ENCODE measurements at places on chromosomes 1 and 21.

DNA sequence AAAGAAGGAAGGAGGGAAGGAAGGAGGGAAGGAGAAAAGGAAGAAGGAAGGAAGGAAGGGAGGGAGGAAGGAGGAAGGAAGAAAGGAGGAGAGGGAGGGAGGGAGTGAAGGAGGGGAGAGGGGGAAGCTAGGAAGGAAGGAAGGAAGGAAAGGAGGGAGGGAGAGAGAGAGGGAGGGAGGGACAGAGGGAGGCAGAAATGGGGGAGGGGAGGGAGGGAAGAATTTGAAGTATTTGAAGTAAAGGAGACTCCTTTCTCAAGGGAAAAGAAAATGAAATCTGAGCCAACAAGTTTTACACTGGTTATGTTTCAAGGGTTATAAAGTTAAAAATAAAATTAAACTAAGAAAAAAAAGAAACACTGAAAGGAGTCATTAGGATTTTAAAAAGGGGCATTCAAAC, 431.4 kb downstream of the BRINP3 start:
- no peaks in the 10 kb centered on the region for H3K4me1 ChIP-seq
- H3K27me3 ChIP-seq: no peaks in the 10 kb centered on the region
- no peak for DNase-seq
- H3K27ac ChIP-seq: no peak overlapping the region

- no peak for DNase-seq
- no peaks in the 10 kb centered on the region for H3K27me3 ChIP-seq
- no peaks in the 10 kb centered on the region for H3K36me3 ChIP-seq
- no peak overlapping the region for H3K4me3 ChIP-seq
These were observed 145.8 kb upstream of the ZNF648 start for GRCh38 chr1:182207300-182207699.

GRCh38 chr1:156475568-156476500, 24.7 kb downstream of the MEF2D start:
- no peaks in the 10 kb centered on the region for H3K27me3 ChIP-seq
- peak; percentile 87 for DNase-seq

- DNase-seq: no peak
- no peaks in the 10 kb centered on the region for H3K4me1 ChIP-seq
- no peak overlapping the region for H3K4me3 ChIP-seq
- H3K27me3 ChIP-seq: no peaks in the 10 kb centered on the region
These were observed 342.2 kb downstream of the CAMTA1 start for GRCh38 chr1:7127322-7128075.

DNA sequence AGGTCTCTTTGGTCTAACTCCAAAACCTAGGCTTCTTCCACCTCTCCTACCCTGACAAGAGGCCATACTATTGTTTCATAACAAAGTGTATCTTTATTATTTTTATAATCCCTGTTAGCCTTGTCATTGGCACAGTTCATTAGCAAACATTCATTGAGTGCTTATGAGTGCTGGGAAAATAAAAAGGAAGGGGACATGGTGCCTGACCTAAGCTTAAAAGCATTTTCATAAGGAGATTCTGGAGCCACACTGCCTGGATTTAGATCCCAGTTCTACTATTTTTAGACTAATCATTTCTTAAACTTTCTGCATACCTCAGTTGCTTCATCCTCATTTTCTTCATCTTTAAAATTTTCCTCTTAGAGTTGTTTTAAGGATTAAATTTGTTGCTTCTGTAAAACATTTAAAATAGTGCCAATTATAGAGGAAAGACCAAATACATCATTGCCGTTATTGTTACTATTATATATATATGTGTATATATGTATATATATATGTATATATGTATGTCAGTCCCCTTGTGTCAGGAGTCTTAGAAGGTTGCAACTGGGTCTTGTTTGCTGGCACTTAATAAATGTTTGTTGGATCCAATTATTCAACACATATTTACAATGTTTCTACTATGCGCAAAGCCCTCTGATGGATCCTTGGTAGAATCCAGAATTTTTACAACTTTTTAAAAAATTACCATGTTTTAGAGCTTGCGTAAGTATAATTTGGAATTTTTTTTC, 250.9 kb upstream of the SGIP1 start:
- no peak overlapping the region for H3K27ac ChIP-seq
- H3K36me3 ChIP-seq: no peaks in the 10 kb centered on the region
- no peaks in the 10 kb centered on the region for H3K27me3 ChIP-seq
- no peak for DNase-seq

GRCh38 chr1:109910123-109910962, at the start of gene CSF1:
CSF1 (plus strand) TSS chr1:109910849; CDS start chr1:109911024, 175 bp downstream.
- H3K36me3 ChIP-seq: peaks cover 3% of the 10 kb centered on the region
- no peaks in the 10 kb centered on the region for H3K27me3 ChIP-seq
- no peak within 1 kb of the TSS for H3K27ac ChIP-seq
- DNase-seq: peak; percentile 94

GRCh38 chr1:181482521-181483284, 614 bp upstream of the CACNA1E start:
- peaks cover 93% of the 10 kb centered on the region for H3K27me3 ChIP-seq
- peaks cover 8% of the 10 kb centered on the region for H3K4me1 ChIP-seq
- H3K4me3 ChIP-seq: peak overlapping the region; percentile 60
- no peak for DNase-seq
- H3K27ac ChIP-seq: no peak overlapping the region
- H3K36me3 ChIP-seq: no peaks in the 10 kb centered on the region

- H3K36me3 ChIP-seq: no peaks in the 10 kb centered on the region
- H3K4me3 ChIP-seq: no peak overlapping the region
- peaks cover 8% of the 10 kb centered on the region for H3K4me1 ChIP-seq
- H3K27ac ChIP-seq: no peak overlapping the region
These were observed 63.3 kb downstream of the FGGY start for GRCh38 chr1:59360170-59360569.

GRCh38 chr1:160711276-160711601, 383 bp downstream of the CD48 start:
- H3K4me3 ChIP-seq: no peak overlapping the region
- H3K27me3 ChIP-seq: peaks cover 5% of the 10 kb centered on the region
- H3K27ac ChIP-seq: no peak overlapping the region
- H3K4me1 ChIP-seq: no peaks in the 10 kb centered on the region

Data from mesenchymal stem cell (in vitro differentiated cells and primary cell).